ENCODE measurements at places on chromosomes 1 and 21. TPM values are rescaled to one million over a fixed set of nuclear protein-coding genes. Genes with fewer than 3 reads are reported as not detected.
A peak's percentile ranks its signal among the peaks of the same experiment; 100 is the strongest.

DNA sequence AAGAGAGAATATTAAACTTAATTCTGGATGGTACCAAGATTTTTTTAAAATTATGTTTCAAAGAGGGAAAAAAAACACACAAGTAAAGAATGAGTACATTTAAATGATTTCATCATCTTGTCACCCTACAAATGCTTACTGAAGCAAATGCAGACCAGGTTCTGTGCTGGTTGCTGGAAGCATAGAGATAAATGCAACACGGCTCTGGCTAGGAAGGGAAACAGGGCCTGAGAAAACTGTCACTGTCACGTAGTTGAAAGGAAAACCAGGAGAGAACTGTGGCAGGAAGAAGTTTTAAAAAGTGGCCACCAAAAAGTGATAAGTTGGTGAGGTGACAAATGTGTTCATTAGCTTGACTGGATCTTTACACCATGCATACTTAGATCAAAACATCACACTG lies 336.9 kb upstream of the NFIA start:
- H3K36me3 ChIP-seq: no peaks in the 10 kb centered on the region
- no peak overlapping the region for H3K4me3 ChIP-seq
- no peak overlapping the region for H3K27ac ChIP-seq
- H3K4me1 ChIP-seq: no peaks in the 10 kb centered on the region
- no peaks in the 10 kb centered on the region for H3K27me3 ChIP-seq

- H3K27ac ChIP-seq: no peak overlapping the region
- no peaks in the 10 kb centered on the region for H3K27me3 ChIP-seq
- H3K36me3 ChIP-seq: no peaks in the 10 kb centered on the region
Observed at GRCh38 chr1:155184351-155184811, 10.7 kb downstream of the TRIM46 start.

DNA sequence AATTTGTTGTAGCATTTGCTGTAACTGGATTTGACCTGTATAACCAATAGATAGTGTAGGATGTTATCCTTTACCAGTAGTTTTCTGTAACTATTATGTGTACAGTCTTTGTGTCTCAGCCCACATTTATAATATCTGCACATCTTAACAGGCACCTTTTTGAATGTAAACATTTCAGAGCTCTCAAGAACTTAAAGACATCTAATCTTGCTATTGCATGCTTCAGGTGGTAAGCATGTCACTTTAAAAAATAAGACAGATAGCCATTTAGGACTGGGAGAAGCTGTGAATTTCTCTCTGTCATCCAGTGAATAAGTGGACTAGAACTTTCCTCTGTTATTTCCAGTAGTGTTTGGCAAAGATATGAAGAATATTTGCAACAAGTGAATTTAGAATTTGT lies 22.6 kb upstream of the GPR52 start:
- H3K36me3 ChIP-seq: no peaks in the 10 kb centered on the region
- no peaks in the 10 kb centered on the region for H3K4me1 ChIP-seq
- H3K27me3 ChIP-seq: no peaks in the 10 kb centered on the region

GRCh38 chr1:65341381-65341780 lies 32.0 kb downstream of the DNAJC6 start:
- no peaks in the 10 kb centered on the region for H3K4me1 ChIP-seq
- H3K27ac ChIP-seq: no peak overlapping the region
- no peak overlapping the region for H3K4me3 ChIP-seq
- no peaks in the 10 kb centered on the region for H3K36me3 ChIP-seq
- no peak for DNase-seq
- no peaks in the 10 kb centered on the region for H3K27me3 ChIP-seq

GRCh38 chr1:164772635-164773034 lies 213.7 kb downstream of the PBX1 start:
- no peak overlapping the region for H3K27ac ChIP-seq
- H3K4me1 ChIP-seq: peaks cover 27% of the 10 kb centered on the region
- H3K36me3 ChIP-seq: no peaks in the 10 kb centered on the region
- DNase-seq: no peak
- H3K27me3 ChIP-seq: peaks cover 13% of the 10 kb centered on the region

DNA sequence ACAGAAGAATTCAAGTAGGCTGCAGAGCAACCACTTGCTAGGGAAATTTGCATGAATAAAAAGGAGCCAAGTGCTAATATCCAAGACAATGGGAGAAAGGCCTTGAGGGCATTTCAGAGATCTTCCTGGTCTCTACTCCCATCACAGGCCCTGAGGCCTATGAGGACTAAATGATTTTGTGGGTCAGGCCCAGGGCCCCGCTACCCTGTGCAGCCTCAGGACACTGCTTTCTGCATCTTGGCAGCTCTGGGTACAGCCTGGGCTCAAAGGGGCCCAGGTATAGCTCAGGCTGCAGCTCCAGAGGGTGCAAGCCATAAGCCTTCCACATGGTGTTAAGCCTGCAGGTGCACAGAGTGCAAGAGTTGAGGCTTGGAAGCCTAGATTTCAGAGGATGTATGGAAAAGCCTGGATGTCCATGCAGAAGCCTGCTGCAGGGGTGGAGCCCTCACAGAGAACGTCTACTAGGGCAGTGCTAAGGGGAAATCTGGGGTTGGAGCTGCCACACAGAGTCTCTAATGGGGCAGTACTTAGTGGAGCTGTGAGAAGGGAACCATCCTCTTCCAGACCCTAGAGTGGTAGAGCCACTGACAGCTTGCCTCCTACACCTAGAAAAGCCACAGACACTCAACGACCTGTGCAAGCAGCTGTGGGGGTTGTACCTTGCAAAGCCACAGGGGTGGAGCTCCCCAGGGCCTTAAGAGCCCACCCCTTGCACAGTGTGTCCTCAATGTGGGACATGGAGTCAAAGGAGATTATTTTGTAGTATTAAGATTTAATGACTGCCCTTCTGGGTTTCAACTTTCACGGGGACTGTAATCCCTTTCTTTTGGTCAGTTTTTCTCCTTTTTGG lies 13.7 kb upstream of the ACTRT2 start:
- H3K27ac ChIP-seq: no peak overlapping the region
- H3K36me3 ChIP-seq: no peaks in the 10 kb centered on the region
- H3K4me3 ChIP-seq: no peak overlapping the region
- H3K27me3 ChIP-seq: no peaks in the 10 kb centered on the region

DNA sequence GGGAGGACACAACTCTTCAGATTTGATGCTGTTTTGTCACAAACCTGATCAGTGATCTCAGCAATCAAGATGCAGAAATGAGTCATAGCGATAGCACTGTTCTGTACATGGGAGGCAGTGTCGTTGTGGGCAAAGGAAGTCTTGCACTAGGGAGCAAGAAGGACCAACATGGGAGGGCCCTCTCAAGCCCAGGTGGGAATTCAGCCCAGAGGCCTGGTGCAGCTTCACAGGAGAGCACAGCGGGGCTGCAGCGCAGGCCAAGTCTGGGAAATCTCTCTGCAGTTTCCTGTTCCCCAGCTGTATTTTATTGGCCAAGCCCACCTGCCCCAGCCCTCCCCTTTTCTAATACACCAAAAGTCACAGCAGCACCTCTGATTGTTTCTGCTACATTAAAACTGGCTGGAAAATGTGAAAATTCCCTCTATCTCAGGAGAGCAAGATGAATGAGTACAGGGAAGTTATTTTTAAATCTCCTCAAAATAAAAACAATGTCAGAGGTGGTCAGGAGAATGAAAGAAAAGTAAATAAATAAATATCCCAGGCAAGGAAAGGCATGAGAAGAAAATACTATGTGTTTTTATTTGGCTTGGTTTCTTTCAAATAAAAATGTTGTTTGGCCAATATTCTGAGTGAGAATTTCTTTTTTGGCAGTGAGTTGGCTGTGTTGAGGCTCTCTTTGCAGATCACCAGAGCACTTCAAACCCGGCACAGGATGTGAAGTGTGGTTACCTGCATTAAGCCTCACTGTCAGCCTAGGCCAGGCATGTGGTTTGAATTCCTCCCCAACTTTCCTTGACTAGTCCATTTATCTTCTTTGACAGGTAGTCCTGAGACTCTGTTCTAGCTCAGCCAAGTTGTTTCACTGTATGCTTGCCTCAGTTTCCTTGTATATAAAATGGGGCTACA lies 422.1 kb downstream of the PLPP3 start:
- no peaks in the 10 kb centered on the region for H3K36me3 ChIP-seq
- no peak for DNase-seq
- H3K27ac ChIP-seq: no peak overlapping the region
- no peaks in the 10 kb centered on the region for H3K27me3 ChIP-seq
- H3K4me1 ChIP-seq: no peaks in the 10 kb centered on the region
- H3K4me3 ChIP-seq: no peak overlapping the region

GRCh38 chr1:45913183-45913683 lies 109.8 kb downstream of the MAST2 start:
- DNase-seq: peak; percentile 9
- no peak overlapping the region for H3K27ac ChIP-seq
- no peaks in the 10 kb centered on the region for H3K36me3 ChIP-seq
- no peaks in the 10 kb centered on the region for H3K27me3 ChIP-seq

CR1L gene
- not detected for total RNA-seq
